ENCODE measurements at places on chromosomes 1 and 21. TPM values are rescaled to one million over a fixed set of nuclear protein-coding genes. Genes with fewer than 3 reads are reported as not detected.

GRCh38 chr1:30773722-30774358, 16.3 kb upstream of the LAPTM5 start:
- no peak for DNase-seq

DNA sequence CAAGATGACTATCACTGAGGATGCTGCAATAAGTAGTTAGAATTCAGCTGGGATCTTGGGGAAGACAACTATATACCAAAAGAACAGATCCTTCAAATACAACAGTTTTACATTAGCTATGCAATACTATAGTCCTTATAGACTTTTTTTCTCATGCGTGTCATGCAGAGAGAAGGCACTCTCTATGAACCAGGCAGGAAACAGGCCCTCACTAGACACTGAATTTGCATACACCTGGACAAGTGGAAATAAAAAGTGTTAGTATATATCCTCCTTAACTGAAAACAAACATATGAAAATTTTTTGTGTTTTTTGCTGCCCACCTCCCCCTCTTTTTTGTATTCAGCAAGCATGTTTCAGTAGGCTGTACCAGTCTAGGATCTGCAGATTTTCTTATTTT, 29.9 kb downstream of the TMCO1 start:
- DNase-seq = no peak

GRCh38 chr1:200488375-200489165, 78.7 kb upstream of the ZNF281 start:
- DNase-seq = peak; percentile 43

- no peak for DNase-seq
Observed at GRCh38 chr1:46520063-46520911, 30.7 kb downstream of the DMBX1 start.

- DNase-seq = no peak
Observed at GRCh38 chr1:7454052-7454815, 316.9 kb upstream of the VAMP3 start.

Gene SLC45A3
- total RNA-seq = 4.4 TPM

- DNase-seq = no peak
Observed at GRCh38 chr1:15992187-15992553, 11.9 kb upstream of the SRARP start.

DNA sequence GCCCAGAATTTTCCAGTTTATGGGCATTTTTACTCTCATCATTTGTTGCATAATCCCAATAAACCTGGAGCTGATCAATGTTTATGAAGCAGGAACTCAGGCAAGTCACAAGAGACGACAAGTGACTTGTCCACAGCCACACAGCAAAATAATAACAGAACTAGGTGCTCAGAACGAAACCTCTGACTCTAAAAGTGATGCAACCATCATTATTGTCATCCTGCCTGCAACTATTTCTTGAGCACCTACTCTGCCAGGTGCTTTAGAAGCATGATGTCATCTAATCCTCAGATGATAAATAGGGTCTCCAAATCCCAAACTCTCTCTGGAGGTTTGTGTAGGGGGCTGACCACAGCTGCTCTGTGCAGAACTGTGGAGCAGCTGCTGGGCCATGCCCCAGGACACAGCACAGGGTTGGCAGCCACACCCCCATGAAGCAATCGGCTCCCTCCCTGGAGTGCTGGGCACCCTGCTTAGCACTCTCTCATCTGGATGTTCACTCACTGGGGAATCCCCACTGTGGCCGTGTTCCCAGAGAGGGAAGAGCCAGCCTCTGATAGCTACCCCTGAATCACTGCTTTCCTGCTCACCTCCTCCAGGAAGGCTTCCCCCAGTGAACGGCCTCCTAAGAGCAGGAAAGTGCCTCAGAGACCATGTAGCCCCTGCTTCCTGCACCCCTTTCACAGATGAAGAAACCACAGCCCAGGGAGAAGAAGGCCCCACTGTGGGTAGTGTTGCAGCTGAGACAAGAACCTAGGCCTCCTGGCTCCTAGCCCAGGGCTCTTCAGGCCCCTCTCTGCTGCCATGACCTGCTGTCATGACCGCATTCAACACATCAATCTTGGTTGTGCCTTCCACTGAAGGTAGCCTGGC, 2.1 kb downstream of the TTC22 start:
- DNase-seq = no peak

DNA sequence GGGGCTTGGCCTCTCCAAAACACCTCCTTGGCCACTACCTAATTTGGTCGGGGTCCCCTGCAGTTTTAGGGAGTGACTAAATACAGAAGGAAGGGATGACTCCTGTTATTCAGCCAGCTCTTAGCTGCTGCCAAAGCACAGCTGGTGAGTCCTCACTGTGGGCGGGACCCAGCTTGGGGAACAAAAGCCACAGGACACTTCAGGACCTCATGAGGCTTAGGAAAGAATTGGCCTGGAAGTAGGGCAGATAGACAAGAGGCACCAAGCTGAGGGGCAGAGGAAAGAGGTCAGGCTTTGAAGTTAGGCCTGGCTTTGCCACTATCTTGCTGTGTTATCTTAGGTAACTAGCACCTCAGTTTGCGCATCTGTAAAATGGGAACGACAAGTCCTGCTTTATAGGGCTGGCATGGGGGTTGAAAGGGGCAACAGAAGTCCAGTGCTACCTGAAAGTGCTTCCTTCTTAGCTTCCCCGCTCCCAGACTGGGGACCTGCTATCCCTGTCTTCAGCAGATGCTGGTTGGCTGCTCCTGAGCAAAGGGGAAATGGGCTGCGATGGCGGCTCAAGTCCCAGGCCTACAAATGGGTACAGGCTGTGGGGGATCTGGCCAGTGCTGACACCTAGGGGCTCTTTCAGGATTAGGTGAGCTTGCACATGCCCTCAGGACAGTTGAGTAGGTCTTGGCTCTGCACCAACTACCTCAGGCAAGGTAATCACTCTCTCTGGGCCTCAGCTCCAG, 15.7 kb downstream of the IFI6 start:
- peak; percentile 10 for DNase-seq

GRCh38 chr1:99502400-99502799, 143.5 kb upstream of the PALMD start:
- DNase-seq = no peak

Gene IPP
- 8.4 TPM for total RNA-seq

GRCh38 chr1:172089768-172090510, 248.6 kb downstream of the DNM3 start:
- DNase-seq = no peak

Gene NR5A2
- total RNA-seq = not detected

GRCh38 chr1:41535276-41535675, 50.8 kb upstream of the EDN2 start:
- no peak for DNase-seq

DNA sequence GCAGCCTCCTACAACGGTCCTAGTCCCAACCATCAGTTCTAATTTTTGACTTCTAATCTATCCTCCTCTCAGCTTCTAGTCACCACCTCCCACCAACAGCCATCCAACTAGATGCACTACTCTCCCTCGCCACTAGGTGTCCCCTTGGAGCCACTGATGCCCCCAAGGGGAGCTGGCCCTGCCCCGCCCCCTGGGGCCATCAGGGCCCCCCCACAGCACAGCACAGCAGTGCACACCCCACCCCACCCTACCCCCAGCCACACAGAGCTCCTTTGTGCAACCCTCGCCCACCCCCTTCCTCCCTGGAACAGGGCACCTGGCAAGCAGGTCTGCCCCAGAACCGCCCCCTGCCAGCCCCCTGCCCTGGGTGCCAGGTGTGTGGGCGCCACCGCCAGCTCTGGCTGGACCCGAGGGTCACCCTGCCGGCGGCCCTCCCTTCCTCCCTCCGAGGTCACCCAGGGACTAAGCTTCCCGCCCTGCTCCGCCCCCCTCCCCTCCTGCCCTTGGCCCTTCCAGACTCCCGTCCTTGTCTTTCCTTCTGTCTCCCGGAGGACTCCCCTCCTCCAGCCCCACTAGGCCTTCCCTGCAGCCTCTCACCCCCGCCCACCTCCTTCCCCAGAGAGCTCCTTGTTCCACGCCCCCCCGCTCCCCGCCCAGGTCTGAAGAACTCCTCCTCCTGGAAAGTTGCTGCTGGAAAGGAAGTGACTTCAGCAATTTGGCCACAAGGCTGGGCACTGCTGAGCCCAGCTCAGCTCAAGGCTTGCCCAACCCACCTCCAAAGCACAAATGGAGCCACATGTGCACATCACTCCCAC, 47.0 kb downstream of the AHDC1 start:
- DNase-seq = peak; percentile 65

- peak; percentile 65 for DNase-seq
Observed at GRCh38 chr21:28704746-28705145, 287.9 kb downstream of the LTN1 start.

DNA sequence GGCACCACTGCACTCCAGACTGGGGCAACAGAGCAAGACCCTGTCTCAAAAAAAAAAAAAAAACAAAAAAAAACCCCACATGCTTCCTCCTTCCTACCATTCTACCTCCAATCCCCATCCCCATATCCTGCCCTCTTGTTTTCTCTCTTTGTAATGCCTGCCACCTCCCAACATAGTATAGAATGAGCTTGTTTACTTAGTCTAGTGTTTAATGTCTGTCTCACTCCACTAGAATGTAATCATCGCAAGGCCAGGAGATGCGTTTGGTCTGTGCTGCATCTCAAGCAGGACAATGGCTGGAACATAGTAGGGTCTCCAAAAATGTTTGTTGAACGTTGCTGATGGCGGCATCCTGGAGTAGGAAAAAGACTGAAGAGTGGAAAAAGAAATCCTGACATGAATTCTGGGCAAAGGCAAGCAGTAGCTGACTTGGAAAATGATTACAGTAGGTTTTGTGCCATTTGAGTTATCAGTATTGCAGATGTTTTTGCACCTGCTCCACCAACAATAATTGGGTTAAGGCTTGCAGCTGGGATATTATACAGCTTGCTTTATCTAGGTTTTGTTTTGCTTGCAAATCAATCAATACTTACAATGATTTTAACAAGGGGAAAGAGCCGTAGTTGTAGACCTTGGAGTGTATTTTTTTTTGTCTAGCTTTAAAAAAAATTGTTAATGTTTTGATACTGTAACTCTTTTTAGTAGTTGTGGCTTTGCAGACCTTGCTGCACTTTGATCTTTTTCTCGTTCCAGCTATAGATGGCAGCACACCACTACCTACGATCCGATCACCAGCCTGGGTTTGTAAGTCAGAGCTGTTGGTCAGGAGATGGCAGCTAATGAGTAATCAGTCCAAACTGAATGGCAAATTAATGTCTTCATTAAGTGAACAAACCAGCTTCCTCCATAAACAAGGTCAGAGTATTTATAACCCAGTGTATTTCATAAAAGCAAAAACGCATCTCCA, 62.4 kb downstream of the BACH1 start:
- DNase-seq = peak; percentile 47

DNA sequence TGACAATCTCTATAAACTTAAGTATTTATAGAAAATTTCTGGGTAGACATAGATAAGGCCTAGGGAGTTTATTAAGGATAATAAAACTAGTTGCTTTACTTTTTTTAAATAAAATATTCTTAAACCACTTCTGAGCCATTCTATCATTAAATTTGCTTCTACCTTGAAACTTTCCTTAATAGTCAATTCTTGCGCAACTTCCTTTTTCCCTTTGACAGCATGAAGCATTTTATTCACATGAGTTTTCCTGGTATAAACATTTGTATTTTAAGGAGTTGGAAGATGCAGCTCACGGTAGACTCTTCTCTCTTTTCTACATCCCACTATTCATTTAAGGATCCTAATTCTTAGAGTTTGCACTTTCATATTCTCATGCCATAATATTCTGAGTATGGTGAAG, 75.8 kb upstream of the DPH5 start:
- DNase-seq = no peak

GRCh38 chr1:37599940-37600339, 4.2 kb upstream of the GNL2 start:
- DNase-seq = no peak

DNA sequence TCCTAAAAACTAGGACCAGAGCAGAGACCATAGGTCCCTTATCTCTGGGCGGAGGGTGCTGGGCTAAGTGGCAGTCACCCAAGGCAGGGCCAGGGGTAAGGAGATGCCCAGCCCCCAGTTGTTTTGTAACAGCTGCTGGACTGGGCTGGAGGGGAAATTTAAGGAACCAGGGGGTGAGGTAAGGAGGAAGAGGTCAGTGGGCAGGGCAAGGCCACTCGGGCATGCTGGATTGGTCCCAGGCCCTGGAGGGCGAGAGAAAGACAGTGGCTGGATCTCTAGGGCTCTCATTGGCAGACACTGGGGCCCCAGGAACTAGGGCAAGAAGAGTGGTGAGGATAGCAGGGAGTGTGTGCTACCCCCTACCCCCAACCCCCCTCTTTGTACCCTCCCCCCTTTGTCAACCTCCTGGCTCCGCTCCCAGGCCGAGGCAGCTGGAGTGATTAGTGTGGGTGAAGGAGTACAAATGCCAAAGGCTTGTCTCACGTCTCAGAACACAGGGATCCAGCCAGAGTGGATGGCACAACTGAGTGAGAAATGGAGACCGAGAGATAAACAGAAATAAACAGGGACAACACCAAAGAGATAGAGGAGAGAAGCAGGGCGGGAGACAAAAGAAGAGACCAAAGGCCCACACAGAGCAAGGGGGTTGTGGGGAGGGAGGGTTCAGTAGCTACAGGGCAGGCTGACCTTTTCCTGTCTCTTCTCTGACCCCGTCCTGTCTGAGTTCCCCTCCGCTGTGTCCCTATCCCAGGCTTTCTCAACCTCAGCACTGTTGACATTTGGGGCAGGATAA, 20.5 kb upstream of the THRAP3 start:
- DNase-seq = no peak

GRCh38 chr1:195495720-195496635, 1112.3 kb downstream of the KCNT2 start:
- DNase-seq = no peak

DNA sequence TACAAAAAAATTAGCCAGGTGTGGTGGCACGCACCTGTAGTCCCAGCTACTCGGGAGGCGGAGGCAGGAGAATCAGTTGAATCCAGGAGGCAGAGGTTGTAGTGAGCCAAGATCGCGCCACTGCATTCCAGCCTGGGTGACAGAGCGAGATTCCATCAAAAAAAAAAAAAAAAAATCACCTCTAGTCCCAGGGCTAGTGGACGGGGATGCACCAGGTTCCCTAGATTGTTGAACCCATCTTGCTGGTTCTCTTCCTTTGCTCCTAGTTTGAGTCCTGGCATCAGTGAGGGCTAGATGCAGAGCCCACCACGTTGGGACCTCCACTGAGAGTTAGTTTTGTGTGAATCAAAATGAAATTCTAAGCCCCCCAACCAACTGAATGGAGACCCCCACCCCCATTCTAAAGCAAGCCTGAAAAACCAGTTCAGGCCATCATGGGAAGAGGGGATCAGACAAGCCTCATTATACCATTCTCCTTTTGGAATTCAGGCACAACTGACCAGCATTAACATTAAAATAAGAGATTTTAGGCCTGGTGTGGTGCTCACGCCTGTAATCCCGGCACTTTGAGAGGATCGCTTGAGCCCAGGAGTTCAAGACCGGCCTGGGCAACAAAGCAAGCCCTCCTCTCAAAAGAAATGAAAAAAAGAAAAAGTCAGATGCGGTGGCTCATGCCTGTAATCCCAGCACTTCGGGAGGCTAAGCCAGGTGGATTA, 17.9 kb upstream of the L1TD1 start:
- no peak for DNase-seq

Gene TRIM17
- not detected for total RNA-seq

GRCh38 chr1:43850591-43851233, 82.9 kb upstream of the ARTN start:
- no peak for DNase-seq

Gene SPRR3
- not detected for total RNA-seq

All from G401 (cell line).